ENCODE measurements at places on chromosomes 12 and 14. TPM values are rescaled to one million over a fixed set of nuclear protein-coding genes. Genes with fewer than 3 reads are reported as not detected.

- no peaks in the 10 kb centered on the region for H3K27me3 ChIP-seq
- peaks cover 20% of the 10 kb centered on the region for H3K36me3 ChIP-seq
- DNase-seq, result no peak
- H3K4me1 ChIP-seq, result no peaks in the 10 kb centered on the region
- no peak overlapping the region for H3K4me3 ChIP-seq
Observed at GRCh38 chr14:73666583-73666982, 21.8 kb downstream of the DNAL1 start.

GRCh38 chr14:61462566-61463193, 141.3 kb downstream of the PRKCH start:
- H3K4me1 ChIP-seq, result peaks cover 12% of the 10 kb centered on the region
- no peak for DNase-seq
- H3K27ac ChIP-seq, result no peak overlapping the region
- peaks cover 13% of the 10 kb centered on the region for H3K36me3 ChIP-seq
- H3K4me3 ChIP-seq, result no peak overlapping the region
- H3K27me3 ChIP-seq, result no peaks in the 10 kb centered on the region

GRCh38 chr12:113955109-113955970, 10.8 kb downstream of the RBM19 start:
- no peaks in the 10 kb centered on the region for H3K27me3 ChIP-seq
- H3K36me3 ChIP-seq, result peaks cover 71% of the 10 kb centered on the region
- no peak for DNase-seq
- no peaks in the 10 kb centered on the region for H3K4me1 ChIP-seq
- H3K4me3 ChIP-seq, result no peak overlapping the region

DNA sequence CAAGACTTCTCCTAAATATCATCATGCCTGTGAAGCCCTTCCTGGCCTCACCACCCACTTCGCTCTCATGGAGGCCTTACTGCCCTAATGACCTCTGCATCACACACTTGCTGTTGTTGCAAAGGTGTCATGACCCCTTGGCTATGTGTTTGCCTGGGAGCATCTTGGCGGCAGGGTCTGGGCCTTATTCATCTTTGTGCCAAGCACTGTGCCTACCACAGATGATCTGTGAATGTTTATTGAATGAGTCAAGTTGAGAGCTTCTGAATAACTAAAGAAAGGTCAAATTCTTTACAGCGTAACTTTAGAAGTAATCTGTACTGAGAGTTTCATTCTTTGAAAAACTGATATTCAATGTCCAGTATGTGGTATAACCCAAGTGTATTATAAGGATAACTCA, 113.3 kb downstream of the TTC8 start:
- no peak overlapping the region for H3K27ac ChIP-seq
- no peaks in the 10 kb centered on the region for H3K4me1 ChIP-seq
- no peak for DNase-seq
- H3K4me3 ChIP-seq, result no peak overlapping the region

GRCh38 chr14:100484531-100485267, 102.5 kb downstream of the BEGAIN start:
- H3K36me3 ChIP-seq, result peaks cover 9% of the 10 kb centered on the region
- H3K4me3 ChIP-seq, result no peak overlapping the region
- DNase-seq, result no peak
- no peaks in the 10 kb centered on the region for H3K27me3 ChIP-seq
- no peaks in the 10 kb centered on the region for H3K4me1 ChIP-seq

DNA sequence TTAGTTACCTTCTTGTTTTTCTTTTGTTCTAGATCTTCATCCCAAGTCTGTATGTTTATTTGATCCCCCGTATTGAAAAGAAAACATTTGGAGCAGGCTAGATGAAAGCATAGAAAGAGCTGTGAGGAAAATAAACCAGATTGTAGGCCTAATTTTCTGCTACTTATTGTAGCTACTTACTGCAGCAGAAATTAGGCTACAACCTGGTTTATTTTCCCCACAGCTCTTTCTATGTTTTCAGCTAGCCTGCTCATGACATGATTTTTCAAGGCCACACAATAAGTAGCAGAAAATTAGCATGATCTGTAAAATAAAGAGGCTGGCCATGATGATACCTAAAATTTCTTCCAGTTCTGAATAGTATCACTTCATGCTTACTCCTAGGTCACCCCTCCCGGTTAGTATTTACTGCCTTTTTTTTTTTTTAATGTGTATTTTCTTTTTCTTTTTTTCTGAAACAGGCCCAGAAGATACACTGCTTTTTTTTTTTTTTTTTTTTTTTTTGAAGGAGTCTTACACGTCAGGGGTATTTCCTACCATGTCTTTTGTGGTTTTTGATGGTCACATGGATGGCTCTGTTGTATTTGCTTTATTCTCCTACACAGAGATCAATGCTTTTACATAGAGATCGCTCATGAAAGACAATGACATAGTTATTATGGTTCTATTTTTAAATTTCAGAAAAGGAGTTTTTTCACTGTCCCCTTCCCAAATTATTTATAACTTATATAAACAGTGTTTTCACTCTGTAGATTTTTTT, 32.3 kb downstream of the BHLHE41 start:
- H3K4me3 ChIP-seq, result no peak overlapping the region
- no peak overlapping the region for H3K27ac ChIP-seq
- DNase-seq, result no peak
- no peaks in the 10 kb centered on the region for H3K27me3 ChIP-seq
- no peaks in the 10 kb centered on the region for H3K36me3 ChIP-seq

GRCh38 chr12:24270965-24271364, 321.5 kb upstream of the SOX5 start:
- H3K36me3 ChIP-seq, result no peaks in the 10 kb centered on the region
- no peak overlapping the region for H3K27ac ChIP-seq
- no peak for DNase-seq
- no peaks in the 10 kb centered on the region for H3K4me1 ChIP-seq

DNA sequence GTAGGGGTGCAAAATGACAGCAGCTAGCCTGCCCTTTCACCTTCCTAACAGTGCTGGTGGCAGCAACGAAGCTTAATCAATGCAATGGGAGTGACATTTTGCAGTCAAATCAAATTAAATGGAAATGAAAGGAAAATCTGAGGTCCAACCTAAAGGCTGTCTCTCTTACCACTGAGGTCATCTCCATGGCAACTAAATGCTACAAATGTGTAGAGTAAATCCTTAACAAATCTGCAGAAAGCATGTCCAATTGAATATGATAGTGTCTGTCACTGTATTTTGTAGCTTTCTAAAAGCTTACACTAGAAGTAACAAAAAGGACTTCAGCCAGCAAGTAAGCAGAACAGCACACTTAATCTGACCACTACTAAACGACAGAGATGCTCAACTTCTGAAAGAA, 488.8 kb downstream of the BCAT1 start:
- DNase-seq, result no peak
- no peaks in the 10 kb centered on the region for H3K36me3 ChIP-seq
- no peak overlapping the region for H3K27ac ChIP-seq
- no peaks in the 10 kb centered on the region for H3K4me1 ChIP-seq
- no peaks in the 10 kb centered on the region for H3K27me3 ChIP-seq
- H3K4me3 ChIP-seq, result no peak overlapping the region

GRCh38 chr14:66507181-66507721, 696 bp upstream of the GPHN start:
- H3K36me3 ChIP-seq, result no peaks in the 10 kb centered on the region
- H3K27ac ChIP-seq, result peak overlapping the region; percentile 91
- no peak for DNase-seq
- H3K4me1 ChIP-seq, result peaks cover 21% of the 10 kb centered on the region
- peak overlapping the region; percentile 98 for H3K4me3 ChIP-seq

DNA sequence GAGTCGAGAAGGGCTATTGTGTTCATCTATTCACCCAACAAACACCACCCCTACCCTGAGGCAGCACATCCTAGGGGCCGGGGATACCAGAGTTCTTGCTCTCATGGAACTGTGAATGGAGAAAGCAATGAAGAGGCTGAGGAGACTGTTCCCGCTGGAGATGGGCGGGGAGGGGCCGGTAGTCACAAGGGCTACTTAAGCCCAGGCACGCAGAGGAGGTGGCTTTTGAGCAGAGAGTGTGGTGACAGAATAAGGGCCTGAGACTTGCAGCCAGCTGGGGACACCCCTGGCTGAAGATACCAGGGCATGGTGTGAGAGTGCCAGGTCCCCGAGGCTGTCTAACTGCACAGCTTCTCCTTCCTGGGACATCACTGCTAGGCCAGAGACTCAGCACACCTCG, 114.1 kb upstream of the EVL start:
- H3K4me1 ChIP-seq, result peaks cover 17% of the 10 kb centered on the region
- no peaks in the 10 kb centered on the region for H3K36me3 ChIP-seq
- H3K4me3 ChIP-seq, result no peak overlapping the region
- no peak for DNase-seq
- H3K27ac ChIP-seq, result no peak overlapping the region
- peaks cover 9% of the 10 kb centered on the region for H3K27me3 ChIP-seq

DNA sequence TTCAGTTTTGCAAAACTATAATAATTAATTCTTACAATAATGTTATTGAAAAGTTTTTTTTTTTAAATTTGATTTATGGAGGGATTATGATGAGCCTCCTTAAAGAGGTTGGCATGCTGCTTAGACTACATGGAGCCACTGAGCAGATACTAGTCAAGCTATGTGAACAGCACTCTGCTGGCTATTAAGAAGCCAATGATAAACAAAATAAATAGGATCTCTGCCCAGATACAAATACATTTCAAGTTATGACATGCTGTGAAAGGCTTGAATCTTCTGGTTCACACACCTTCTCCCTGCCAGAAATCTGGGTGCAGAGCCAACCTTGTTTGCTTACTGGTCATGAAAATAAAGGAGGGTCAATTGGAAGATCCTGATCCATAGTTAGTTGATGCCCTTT, 107.4 kb upstream of the NAV3 start:
- no peak overlapping the region for H3K4me3 ChIP-seq
- no peak for DNase-seq
- H3K36me3 ChIP-seq, result no peaks in the 10 kb centered on the region
- H3K27ac ChIP-seq, result no peak overlapping the region
- no peaks in the 10 kb centered on the region for H3K4me1 ChIP-seq

- H3K4me1 ChIP-seq, result peaks cover 60% of the 10 kb centered on the region
- peak overlapping the region; percentile 38 for H3K27ac ChIP-seq
- H3K36me3 ChIP-seq, result no peaks in the 10 kb centered on the region
Observed at GRCh38 chr12:123050331-123050831, 69.9 kb downstream of the ARL6IP4 start.

- H3K27me3 ChIP-seq, result no peaks in the 10 kb centered on the region
- no peak overlapping the region for H3K4me3 ChIP-seq
- DNase-seq, result no peak
Observed at GRCh38 chr14:106395456-106396050, 869.2 kb downstream of the TMEM121 start.

GRCh38 chr12:53380794-53381730, 1.1 kb downstream of the SP1 start:
- H3K27me3 ChIP-seq, result no peaks in the 10 kb centered on the region
- H3K4me1 ChIP-seq, result peaks cover 64% of the 10 kb centered on the region

DNA sequence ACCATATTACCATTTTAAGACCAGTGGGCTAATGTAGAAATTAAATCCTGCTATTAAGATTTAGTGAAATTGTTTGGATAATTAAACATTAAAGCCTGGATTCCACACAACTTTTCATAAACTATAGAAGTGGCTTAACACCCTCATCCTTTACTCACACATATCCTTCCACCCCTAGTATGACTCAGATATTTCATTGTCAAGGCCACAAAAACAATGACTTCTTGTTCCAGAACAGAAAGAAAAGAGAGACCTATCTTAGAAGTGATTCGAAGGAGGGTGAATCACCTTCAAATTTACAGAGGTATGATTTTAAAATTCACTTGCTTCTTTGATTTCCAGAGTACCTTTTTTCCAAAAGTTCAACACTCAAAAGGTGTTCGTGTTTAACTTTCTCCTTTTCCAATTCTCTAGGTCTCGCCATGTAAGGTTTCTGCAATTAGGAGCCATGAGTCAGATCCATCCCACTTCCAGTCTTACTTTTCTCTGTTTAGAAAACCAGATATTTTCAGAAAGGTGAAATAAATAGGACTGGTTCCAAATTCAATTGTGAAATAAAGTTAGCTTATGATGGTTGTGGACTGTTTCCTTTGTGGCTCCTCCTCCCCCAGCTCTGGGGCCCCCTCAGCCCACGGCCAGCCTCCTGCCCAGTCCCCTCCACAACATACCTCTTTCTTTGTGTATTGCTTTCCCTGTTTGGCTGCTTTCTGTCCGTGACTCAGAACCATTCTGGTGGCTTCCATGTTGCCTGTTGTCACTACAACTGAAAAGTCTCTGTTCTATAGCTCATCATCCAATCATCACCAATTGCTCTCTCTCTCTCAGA, 24.6 kb upstream of the MGP start:
- peaks cover 3% of the 10 kb centered on the region for H3K4me1 ChIP-seq
- no peak overlapping the region for H3K4me3 ChIP-seq
- no peak for DNase-seq
- no peaks in the 10 kb centered on the region for H3K27me3 ChIP-seq
- no peaks in the 10 kb centered on the region for H3K36me3 ChIP-seq

DNA sequence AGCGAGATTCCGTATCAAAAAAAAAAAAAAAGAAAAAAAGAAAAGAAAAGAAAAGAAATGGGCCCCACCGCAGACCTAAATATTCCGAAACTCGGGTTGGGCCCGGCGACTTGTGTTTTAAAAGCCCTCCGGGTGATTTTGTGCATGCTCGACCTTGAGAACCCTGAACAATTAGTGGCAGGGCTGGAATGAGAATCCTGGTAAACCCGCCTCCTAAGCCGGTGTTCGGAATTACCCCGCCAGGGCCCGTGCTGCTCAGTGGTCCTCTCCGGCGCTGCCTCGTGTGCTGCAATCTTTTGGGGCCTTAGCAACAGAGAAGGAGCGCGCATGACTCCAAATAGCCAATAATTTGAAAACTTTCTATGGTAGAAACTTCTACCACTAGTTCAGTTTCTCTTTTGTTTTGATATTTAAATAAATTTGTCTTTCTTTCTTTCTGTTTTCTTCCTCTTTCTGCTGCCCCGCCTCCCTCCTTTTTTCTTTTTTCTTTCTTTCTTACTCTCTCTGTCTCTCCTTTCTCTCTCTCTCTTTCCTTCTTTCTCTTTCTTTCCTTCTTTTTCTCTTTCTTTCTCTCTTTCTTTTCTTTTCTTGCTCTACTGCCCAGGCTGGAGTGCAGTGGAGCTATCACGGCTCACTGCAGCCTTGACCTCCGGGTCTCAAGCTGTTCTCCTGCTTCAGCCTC, 1.5 kb upstream of the GALNT6 start:
- H3K27ac ChIP-seq, result peak overlapping the region; percentile 86
- peaks cover 37% of the 10 kb centered on the region for H3K4me1 ChIP-seq
- H3K27me3 ChIP-seq, result peaks cover 40% of the 10 kb centered on the region
- no peaks in the 10 kb centered on the region for H3K36me3 ChIP-seq
- DNase-seq, result peak; percentile 71

LBHD2 gene
- not detected for total RNA-seq

C12orf54 gene
- not detected for total RNA-seq
